ENCODE measurements at places on chromosomes 6 and 20.
A peak's percentile ranks its signal among the peaks of the same experiment; 100 is the strongest.

DNA sequence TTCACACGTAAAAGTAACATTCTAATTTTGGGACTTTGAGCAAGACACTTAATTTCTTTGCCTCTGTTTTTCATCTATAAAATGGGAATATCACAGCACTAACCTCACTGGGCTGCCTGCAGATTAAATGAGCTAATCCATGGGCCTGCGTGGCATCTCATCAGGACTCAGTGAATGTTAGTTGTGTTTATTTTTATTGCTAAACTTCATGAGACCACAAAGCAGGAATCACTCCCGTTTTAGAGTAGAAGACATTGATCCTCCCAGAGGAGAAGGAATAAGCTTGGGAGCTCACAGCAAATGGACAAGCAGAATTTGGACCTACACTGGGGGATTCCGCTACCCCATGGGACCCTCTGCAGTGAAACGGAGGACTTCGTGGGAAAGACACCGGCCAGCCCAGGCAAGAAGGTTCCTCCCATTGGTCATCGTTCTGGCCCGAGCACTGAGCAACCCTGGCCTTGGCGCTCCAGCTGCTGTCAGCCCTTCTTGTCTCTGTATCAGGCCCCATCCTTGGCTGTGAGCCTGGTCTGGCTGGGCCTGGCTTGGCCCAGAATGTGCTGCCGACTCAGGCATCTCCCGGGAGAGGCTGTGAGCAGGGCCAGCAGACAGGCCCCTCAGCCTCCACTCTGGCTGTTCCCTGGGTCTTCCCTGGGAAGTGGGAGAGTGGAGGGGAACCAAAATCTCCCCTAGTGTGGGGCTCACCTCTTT is 79.8 kb downstream of the NFATC2 start:
- DNase-seq: no peak

GRCh38 chr6:49348561-49348960 is 114.5 kb downstream of the MMUT start:
- no peak for DNase-seq

- no peak for DNase-seq
Measured at GRCh38 chr20:25072226-25072811, 9.6 kb downstream of the VSX1 start.

- DNase-seq: no peak
Measured at GRCh38 chr6:90202156-90202555, 94.5 kb downstream of the BACH2 start.

- no peak for DNase-seq
Measured at GRCh38 chr20:37699202-37699601, 5.4 kb downstream of the CTNNBL1 start.

GRCh38 chr20:2221921-2222320 is 73.9 kb upstream of the TGM3 start:
- no peak for DNase-seq

GRCh38 chr6:30880698-30881252 is 3.5 kb upstream of the DDR1 start:
- no peak for DNase-seq

- DNase-seq: peak; percentile 77
Measured at GRCh38 chr6:27478706-27479318, 5.9 kb upstream of the ZNF184 start.

GRCh38 chr20:44247586-44248409 is 690 bp downstream of the GDAP1L1 start:
- DNase-seq: no peak

- DNase-seq: no peak
Measured at GRCh38 chr6:125393449-125393858, 91.7 kb upstream of the HDDC2 start.

DNA sequence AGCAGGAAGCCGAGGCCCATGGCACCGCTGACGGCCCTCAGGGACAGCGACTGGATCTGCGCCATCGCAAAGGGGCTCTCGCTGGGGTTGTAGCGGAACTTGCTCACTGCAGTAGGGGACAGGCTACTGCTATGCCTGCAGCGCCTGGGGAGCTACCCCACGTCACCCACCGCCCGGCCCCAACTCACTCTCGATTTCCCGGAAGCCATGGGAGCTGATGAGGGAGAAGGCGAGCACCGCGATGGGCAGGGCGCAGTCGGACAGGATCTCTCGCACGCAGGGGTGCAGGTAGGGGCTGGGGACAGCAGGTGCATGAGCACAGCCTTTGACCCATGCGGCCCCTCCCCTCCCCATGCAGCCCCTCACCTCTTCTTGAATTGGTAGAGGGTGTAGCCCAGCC is 9.8 kb downstream of the SLC4A11 start:
- no peak for DNase-seq

- no peak for DNase-seq
Measured at GRCh38 chr6:30931969-30932645, at the start of gene SFTA2. SFTA2 (minus strand) TSS chr6:30932170; CDS start chr6:30932096, 74 bp downstream.

- DNase-seq: no peak
Measured at GRCh38 chr20:64044484-64045247, 4.8 kb downstream of the SOX18 start.

DNA sequence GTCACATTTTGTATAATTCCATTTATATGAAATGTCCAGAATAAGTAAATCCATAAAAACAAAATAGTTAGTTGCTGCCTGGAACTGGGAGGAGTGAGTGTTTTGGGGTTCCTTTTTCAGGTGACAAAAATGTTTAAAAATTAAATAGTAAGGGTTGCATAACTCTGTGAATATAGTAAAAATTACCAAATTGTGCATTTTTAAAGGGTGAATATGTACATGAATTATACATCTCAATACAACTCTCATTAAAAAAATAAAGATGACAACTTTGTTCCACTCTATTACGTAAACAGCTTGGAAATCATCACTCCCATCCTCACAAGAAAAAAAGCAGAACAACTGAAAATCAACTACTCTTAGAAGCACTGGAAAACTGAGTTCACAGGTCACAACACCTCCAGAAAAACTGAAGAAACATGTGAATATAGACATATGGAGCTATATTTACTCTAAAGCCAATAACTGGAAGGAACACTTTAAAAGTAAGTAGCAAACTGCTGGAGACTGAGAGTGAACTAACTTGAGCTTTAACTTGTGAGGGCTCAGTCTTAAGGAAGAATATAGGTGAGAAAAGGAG is 40.0 kb downstream of the RANBP9 start:
- DNase-seq: no peak

DNA sequence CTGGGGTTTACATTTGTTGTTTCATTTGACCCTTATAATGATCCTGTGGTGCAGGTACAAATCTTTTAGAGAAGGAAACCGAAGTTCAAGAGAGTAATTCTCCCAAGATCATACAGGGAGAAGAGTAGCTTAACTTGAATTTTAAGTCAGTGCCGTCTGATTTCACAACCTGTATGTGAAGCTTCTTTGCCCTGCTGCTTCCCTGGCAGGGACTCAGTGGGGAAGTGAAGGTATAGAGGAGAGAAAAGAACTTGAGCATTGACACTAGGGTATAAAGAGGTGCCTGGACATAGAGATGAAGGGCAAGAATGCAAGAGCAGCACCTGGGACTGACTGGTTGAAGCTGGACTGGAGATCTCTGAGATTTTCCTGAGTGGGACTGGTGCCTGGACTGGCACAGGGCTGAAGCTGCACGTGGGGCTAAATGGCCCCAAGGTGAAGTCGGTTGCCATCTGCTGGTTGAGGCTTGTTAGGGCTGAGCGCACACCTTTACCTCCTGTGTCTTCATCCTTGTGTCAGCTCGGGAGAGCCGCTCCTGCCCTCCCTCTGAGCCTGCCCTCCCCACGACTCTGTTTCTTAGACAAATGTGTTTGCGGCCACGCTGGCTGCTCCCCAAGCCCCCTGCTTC is 41.8 kb downstream of the FARS2 start:
- peak; percentile 35 for DNase-seq

- DNase-seq: no peak
Measured at GRCh38 chr20:37356961-37357371, 11.0 kb downstream of the SRC start.

GRCh38 chr20:61605283-61605682 is 353.2 kb downstream of the CDH4 start:
- no peak for DNase-seq

DNA sequence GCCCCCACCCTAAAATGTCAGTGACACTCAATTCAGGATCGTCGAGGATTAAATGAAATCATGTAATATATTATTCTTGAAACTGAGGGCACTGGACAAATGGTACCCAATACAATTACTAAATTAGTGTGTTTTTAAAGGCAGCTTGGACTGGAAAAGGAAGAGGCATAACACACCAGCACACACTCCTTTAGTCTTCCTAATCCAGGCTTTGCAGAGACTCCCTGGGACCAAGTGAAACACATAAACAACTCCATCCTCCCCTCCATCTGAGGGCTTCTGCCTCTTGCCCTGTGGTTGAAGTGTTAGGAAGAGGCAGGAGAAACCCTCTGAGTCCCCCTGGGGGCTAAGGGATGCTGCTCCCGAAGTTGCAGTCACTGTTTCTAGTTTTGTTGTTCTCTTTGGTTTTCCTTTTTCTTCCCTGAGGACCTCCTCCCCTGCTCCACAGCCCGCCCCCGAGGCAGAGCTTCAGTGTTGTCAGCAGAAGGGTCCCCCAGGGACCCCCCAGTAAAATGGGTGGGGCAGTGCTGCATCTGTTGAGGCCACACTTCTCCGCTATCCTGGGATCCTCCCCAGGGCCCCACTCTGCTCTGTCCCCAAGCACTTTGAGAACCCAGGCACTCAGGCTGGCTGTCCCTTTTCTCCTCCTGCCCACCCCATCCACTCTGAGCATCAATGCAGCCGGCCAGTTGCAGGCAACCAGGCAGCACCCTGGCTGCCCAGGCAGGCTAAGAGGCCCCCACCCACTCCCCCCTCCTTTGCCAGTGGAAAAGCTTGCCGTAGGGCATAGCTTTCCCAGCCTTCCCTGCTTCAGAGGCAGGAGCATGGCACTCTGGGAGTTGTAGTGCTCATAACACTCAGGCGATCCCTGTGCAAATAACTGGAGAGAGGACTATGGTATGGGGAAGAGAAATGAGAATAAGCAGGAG is 5.9 kb downstream of the TMEM63B start:
- no peak for DNase-seq

GRCh38 chr6:77987035-77987384 is 334.2 kb downstream of the MEI4 start:
- DNase-seq: no peak

GRCh38 chr6:43838276-43839036 is 68.4 kb downstream of the VEGFA start:
- no peak for DNase-seq

DNA sequence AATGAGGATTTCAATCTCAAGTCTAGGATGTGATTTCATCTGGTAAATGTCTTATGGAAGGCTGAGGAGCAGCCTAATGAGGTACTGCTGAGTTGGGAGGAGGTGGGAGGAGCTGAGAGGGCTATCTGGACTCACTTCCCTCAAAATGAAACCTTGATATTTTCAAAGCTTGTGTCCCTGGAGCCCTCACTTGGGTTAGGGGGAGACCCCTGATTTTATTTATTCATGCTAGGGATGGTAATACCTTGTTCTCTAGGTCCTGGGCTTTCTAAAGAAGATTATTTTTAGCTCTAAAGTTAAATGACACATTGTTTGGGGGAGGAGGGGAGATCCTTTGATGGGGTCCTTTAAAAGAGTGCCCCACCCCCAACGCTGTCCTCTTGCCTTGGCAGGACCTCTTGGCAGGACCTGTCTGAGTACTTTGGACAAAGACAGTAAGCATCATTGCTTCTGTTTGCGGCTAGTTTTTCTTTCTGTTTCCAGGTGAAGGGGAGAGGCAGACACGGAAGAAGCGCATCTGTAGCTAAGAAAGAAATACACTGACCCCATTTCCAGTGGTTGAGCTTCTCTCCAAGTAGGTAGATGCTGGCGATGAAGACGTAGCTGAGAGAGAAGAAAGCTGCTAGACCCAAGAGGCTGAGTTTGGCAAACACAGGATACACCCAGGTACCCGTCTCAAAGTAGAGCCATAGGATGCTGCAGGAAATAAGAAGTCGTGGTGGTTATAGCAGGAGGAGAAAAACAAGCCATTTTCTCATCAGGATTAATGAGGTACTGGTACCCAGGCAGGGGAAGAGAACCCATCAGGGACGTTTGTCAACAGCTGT is 55.6 kb downstream of the ADTRP start:
- DNase-seq: no peak

GRCh38 chr6:2848851-2849250 is 7.2 kb upstream of the SERPINB1 start:
- peak; percentile 41 for DNase-seq

- no peak for DNase-seq
Measured at GRCh38 chr6:17035257-17036064, 66.4 kb upstream of the STMND1 start.

- DNase-seq: no peak
Measured at GRCh38 chr20:57841297-57841866, 131.6 kb upstream of the PMEPA1 start.

DNA sequence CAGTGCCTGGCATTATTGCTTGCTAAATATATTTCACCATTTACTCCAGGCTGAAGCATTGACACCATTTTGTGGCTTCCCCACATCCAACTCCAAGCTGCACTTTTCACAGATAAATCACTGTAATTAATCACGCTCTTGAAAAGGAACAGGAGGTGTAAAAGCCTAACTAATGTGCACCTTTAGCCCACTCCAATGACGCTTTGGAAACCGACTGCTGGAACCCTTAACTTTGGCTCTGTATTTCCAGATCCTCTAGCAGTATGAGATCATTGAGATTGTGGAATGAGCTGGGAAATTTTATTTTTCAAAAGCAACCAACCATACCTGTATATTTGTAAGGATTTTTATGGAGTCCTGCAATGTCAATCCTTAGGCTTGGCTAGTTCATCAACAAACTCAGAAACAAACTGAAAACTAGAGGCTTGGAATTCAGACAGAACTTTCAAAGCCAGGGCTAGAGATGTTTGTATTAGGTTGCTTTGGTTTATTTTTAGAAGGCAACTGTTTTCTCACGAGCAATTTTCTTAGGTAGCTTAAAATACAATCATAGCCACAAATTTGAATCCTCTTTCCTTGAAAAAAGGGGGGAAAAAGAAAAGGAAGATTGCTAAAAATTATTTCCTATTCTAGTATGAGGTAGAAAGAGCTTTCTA is 52.8 kb upstream of the UTRN start:
- DNase-seq: no peak

DNA sequence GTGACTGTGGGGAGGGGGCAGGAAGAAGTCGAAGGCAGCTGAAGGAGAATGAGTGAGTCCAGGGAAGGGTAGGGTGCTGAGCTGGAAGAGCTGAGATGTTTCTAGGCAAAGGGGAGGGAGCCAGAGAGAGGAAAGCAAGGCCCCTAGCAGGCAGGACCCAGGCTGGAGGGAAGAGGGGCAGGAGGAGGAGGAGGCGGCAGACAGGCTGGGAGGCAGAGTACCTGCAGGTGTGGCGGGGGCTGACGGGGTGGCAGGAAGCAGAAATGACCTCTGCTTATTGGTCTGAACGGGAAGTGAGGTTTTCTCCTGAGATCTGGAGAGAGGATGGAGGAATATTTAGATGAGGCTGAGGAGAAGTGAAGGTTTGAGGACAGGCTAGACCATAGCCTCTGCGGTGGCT is 10.7 kb upstream of the EMILIN3 start:
- no peak for DNase-seq

- no peak for DNase-seq
Measured at GRCh38 chr6:134480593-134480992, 162.7 kb upstream of the SGK1 start.

DNA sequence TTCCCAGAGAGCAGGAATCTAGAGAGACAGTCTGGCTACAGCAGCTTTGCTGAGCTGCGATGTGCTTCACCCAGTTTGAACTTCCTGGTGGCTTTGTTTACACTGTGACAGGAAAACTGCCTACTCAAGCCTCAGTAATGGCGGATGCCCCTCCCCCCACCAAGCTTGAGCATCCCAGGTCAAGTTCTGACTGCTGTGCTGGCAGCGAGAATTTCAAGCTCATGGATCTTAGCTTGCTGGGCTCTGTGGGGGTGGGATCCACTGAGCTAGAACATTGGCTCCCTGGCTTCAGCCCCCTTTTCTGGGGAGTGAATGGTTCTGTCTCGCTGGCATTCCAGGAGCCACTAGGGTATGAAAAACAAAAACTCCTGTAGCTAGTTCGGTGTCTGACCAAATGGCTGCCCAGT is 91.0 kb upstream of the ESR1 start:
- no peak for DNase-seq

Measured in T-helper 9 cell (primary cell).